ENCODE measurements at places on chromosomes 7 and 10. TPM values are rescaled to one million over a fixed set of nuclear protein-coding genes. Genes with fewer than 3 reads are reported as not detected.

PKD2L1 gene
- polyA plus RNA-seq, result 0.13 TPM

ACSM6 gene
- polyA plus RNA-seq, result 0.24 TPM

PRLHR gene
- polyA plus RNA-seq, result 0.03 TPM

TCAF2 gene
- 6.0 TPM for polyA plus RNA-seq

RAPGEF5 gene
- polyA plus RNA-seq, result 81.4 TPM

DNA sequence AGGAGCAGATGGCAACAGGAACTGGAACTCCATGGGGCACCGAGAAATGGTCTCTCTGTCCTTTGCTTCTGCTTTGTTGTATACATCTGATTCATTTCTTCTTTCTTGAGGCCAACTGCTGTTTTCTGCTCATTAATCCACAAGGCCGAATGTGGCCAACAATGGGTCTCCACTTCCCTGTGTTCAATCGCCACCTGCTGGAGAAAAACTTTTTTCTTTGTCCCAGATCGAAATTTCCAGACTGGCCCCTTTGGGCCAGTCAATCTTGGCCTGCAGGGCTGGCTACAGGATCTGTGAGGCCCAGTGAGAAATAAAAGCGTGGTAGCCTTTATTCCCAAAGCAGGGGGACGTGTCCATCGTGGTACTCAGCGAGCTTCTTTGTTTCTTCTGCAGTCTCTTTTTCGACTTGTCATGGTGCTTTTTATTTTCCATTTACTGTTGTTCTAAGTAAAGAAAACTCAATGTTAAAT, 58.8 kb downstream of the PARP12 start:
- no peak for DNase-seq

- no peak for DNase-seq
These were observed 53.9 kb downstream of the PRTFDC1 start for GRCh38 chr10:24898501-24898900.

- no peak for DNase-seq
These were observed at the start of gene TARP for GRCh38 chr7:38273286-38273995. Gene TARP, minus strand, starts transcription at chr7:38273636.

DNA sequence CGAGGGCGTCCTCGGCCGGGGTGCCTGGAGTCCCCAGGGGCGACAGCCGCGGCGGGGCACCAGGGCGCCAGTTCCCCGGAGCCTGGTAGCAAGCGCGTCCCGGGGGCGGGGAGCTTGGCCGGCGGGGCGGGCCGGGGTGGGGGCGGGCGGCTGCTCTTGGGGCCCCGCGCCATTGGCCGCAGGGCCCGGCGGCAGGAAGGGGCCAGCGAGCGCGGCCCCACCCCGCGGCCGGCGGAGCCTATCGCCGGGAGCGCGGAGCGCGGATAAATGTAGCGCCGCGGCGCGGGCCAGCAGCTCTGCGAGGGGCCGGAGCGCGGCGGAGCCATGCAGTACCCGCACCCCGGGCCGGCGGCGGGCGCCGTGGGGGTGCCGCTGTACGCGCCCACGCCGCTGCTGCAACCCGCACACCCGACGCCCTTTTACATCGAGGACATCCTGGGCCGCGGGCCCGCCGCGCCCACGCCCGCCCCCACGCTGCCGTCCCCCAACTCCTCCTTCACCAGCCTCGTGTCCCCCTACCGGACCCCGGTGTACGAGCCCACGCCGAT, at the start of gene HHEX:
Gene HHEX (plus strand): TSS at position 293 of the 548 bp plus-strand sequence. CDS start 32 bp downstream, at position 325.
- DNase-seq, result no peak

GRCh38 chr10:108523016-108523800, 1358.7 kb upstream of the SORCS1 start:
- no peak for DNase-seq

DNA sequence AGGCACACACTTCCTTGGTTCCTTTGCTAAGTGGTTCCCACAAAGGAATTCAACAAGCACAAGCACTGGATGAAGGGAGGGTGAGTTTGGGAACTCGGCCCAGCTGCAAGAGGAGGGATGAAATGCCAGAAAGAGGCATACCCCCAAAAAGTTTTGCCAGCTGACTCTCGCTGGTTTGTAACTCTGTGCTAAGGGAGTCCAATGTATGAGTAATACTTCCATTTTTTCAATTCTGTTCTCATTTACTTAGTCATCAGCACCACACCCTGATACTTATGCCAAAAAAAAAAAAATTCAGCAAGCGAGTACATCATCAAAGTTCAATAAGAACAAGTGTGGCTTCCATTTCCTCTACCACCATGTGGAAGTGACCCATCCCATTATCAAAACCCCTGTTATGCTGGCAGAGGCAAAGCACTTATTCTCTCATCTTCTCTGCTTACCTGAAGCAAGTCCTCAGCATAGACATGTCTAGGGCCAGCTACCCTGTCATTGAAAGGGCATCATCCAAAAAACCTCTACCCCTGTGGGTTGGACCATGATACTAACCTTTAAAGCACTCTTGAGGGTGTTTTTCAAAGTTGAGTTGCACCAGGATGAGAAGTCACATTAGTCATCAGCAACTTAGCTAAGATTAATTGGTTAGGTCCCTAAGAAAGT, 6.9 kb upstream of the HYCC1 start:
- DNase-seq, result no peak

- peak; percentile 60 for DNase-seq
These were observed 714.8 kb upstream of the GALNT17 start for GRCh38 chr7:70416986-70417655.
